Stimulated activated CD8-positive, alpha-beta memory T cell treated with anti-CD3 and anti-CD28 coated beads, Interleukin-15, amount 100 ng/mL, for 24 hours (primary cell): ENCODE measurements at places on chromosomes 1 and 21.

GRCh38 chr1:181032535-181032934, 1.2 kb upstream of the MR1 start:
- no peak for DNase-seq

DNA sequence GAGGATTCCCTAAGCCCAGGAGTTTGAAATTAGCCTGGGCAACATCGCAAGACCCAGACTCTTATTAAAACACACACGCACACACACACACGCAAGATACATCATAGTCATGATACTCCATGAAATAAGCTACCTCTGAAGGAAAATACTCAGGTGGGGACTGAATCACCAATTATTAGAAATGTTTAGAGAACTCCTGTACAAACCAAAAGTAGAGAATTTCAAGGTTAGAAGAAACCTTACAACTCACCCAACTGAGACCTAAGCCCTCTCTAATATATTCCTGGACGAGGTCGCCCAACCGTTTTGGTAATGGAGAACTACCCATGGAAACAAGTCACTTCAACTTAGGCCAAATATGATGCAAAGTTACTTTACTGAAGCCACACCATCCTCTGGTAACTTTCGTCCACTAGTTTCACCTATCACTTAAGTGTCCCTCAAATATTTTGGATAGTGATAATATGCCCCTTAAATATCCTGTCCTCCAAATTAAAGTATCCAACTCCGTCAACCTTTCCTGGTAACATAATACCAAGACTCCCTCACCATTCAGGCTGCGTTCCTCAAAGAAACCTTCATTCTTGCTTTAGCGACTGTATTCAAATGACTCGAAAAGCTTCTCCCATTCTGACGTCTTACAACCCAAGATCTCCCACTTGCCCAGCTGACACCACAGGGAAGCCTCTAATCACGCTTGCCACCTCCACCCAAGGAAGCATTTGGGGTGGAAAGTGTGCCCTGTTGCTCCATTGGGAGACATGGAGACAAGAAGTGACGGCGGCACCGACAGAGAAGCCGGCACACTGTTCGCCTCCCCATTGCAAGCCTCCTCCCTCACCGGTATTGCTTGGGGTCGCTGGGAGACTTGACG, 856 bp downstream of the NRDC start:
- no peak for DNase-seq

- DNase-seq, result no peak
Measured at GRCh38 chr1:206708058-206708457, 23.4 kb downstream of the MAPKAPK2 start.

GRCh38 chr1:111690306-111690617, 48.9 kb downstream of the INKA2 start:
- DNase-seq, result no peak

DNA sequence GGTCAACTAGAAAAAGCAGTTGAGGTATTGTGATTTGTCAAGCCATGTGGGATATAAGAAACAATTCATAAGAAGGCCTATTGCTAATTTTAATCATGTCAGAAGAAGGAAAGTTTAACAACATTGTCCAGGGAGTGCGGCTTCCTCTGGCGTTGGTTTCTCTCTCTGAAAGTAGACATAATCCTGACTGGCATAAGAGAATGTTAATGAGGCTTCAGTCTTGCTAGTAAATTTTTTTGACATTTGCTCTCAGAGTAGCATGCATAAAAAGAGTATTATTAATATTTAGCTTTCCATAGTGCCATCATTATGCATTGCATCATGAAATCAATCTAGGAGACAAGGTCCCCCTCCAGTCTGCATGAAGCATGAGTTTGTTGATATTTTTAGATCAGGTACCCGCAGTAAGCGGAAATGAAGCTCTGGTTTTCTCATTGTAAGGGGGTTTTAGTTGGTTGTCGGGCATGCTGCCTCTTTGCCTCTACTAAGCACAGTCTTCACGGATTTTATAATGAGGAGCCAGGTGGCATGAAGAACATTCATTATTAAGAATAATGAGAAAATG, 12.8 kb upstream of the PRDM2 start:
- no peak for DNase-seq

- DNase-seq, result no peak
Measured at GRCh38 chr1:60283690-60284089, 210.1 kb upstream of the C1orf87 start.

- DNase-seq, result no peak
Measured at GRCh38 chr21:32719085-32719484, 8.7 kb downstream of the SYNJ1 start.

GRCh38 chr21:15212206-15212605, 147.4 kb upstream of the NRIP1 start:
- DNase-seq, result no peak

DNA sequence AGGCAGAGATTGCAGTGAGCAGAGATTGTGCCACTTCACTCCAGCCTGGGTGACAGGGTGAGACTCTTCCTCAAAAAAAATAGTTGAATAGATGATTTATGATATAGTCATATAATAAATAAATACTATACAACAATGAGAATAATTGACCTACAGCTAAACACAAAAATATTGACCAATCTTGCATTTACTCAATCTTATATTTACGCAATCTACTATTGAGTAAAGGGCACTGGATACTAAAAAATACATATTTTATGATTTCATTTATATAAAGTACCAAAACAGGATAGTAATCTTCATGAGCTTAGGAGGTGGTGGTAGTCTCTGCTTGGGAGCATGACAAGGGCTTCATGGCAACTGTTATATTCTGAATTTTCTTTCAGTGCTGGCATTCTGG, 19.1 kb upstream of the GBP3 start:
- no peak for DNase-seq

- no peak for DNase-seq
Measured at GRCh38 chr1:61215119-61215518, 132.8 kb downstream of the NFIA start.

- no peak for DNase-seq
Measured at GRCh38 chr21:33362044-33362555, 37.3 kb downstream of the IFNAR1 start.

- no peak for DNase-seq
Measured at GRCh38 chr1:118210723-118211110, 25.7 kb upstream of the SPAG17 start.

DNA sequence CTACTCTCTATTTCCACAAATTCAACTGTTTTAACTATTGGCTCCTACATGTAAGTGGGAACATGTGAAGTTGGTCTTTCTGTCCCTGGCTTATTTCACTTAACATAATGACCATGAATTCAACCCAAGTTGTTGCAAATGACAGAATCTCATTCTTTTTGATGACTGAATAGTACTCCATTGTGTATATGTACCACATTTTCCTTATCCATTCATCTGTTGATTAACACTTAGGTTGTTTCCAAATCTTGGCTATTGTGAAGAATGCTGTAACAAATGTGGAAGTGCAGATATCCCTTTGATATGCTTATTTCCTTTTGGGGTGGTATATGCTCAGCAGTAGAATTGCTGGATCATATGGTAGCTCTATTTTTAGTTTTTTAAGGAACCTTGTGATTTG, 33.0 kb downstream of the GBP6 start:
- DNase-seq, result no peak

DNA sequence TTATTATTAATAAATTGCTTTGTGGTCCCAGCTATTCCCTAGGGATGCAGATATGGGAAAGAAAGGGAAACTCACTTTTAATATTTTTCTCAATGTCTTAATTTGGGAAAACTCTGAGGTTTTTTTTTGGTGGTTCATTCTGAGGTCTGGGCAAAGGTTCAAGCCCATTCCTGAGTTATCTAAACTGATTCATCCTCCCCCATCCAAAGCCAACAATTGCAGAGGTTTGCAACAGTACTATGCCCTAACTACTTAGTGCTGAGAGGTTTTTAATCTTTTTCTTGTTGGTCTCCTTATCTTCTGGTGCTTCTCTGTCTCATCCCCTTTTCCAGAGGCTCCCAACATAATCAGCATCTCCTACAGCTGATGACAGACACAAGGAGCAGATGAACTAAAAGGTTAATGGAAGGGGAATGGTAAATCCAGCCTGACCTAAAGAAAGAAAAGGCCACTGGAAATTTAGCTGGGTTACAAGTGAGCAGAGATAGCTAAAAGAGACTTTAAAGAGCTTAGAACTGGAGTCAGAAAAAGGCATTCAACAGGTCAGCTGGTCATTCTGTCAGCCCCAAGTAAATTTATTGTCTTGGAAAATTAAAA, 390.4 kb downstream of the TGFB2 start:
- no peak for DNase-seq

GRCh38 chr21:45050345-45050796, 24.0 kb upstream of the ADARB1 start:
- DNase-seq, result no peak

GRCh38 chr1:95850165-95850649, 616.2 kb downstream of the RWDD3 start:
- no peak for DNase-seq

GRCh38 chr21:32334980-32335531, 36.4 kb downstream of the MRAP start:
- DNase-seq, result no peak

DNA sequence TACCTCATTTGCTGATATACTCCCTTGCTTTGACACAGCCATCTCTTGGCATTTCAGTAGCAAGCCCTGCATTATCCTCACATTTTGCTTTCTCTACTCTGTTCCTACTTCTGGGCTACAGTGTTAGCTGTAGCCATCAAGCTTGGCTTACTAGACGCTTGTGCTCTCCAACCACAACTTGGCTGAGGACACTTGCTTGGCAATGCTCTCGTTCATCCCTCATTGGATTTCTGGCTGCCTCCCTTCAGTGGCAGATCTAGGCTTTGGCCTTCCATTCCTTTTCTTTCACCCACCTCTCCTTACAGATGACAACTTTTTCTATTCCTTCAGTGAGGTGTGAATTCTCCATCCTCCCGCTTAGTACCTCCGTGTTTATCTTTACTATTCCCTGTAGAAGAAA, 428.7 kb upstream of the LRRC7 start:
- no peak for DNase-seq

GRCh38 chr21:14952916-14953315, 111.9 kb downstream of the NRIP1 start:
- no peak for DNase-seq

DNA sequence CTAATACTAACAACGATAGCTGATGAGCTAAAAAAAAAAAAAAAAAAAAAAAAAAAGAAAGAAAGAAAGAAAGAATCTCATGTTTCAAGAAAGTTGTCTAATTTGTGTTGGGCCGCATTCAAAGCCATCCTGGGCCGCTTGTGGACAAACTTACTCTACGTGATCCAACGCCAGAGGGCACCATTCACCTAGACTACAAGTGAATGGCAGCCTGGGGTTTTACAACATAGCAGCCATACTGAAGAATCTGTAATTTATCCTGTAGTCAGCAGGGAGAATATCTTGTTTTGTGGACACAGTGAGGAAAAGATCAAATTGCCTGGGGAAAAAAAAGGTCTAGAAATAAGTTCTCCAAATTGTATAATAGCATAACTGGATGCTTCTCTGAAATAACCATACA, 47.0 kb downstream of the CYP2J2 start:
- DNase-seq, result no peak

DNA sequence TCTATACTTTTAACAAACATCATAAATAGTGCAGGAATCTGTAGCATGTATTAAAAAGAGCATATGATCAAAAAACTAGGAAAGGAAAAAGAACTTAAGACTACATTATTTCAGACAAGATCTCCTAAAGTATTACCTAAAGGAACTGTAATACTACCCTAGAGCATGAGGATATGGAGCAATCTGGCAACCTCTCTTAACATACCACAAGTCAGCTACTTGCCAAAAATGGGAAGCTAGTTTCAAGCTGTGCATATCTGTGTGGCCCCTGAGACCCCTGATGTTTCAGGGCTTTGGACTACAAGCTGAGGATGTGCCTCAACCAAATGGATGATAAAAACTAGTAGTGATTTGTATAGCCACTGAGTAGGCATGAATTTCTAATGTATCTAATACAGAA, 525.6 kb downstream of the PTBP2 start:
- no peak for DNase-seq

GRCh38 chr1:22841860-22842281, 130.8 kb downstream of the LACTBL1 start:
- no peak for DNase-seq
